CD4-positive, alpha-beta T cell treated with Interleukin-12 subunit alpha and Interleukin-12 subunit beta, for 1 hour (primary cell): ENCODE measurements at places on chromosomes 12 and 14.

DNA sequence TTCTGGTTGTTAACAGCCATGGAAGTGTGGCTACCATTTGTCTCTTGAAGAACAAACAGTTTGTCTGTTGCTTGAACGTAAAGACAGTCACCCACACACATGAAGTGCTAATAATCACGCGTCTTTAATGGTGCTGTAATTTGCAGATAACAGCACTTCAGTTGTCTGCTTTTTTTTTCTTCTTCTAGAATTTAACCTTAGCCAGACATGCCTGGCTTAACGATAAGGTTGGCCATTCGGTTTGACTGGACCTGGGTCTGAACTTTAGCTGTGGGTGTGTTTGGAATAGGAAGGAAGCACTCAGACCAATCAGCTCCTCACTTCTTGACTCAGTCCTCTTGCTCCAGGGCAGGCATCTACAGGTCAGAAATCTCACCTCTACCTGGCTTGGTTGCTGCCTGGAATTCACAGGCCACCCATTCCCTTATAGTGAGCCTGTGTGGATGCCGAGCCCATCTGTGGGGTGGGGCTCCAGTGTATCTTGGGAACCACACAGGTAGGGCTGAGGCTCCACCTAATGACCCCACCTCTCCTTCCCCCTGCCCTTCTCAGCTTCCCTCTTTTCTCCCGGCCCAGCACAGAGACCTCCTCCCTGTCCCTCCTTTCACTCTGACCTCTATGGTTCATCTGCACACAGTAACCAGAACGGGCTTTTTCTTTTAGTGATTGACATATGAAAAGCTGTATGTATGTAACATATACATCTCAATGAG, 246.4 kb upstream of the PWP1 start:
- DNase-seq = no peak

DNA sequence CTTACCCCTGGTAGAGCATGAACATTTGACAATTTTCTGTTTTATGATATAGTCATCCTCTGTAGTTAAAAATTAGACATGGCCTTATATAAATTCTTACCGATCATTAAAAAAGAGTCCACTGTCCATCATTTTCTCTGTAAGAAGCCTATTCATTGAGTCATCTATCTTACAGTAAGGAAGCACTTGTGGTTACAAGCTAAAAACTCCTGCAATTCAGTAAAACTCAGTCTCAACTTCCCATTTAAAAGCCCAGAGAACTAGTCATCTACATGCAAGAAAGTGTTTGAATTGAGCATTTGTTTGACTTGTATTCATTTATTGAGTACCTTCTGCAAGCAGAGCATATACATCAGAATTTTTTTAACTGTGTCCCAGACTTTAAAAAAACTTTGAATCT, 63.3 kb downstream of the GTF2A1 start:
- DNase-seq = no peak

- DNase-seq = no peak
Observed at GRCh38 chr12:124904306-124905098, 9.9 kb downstream of the UBC start.

DNA sequence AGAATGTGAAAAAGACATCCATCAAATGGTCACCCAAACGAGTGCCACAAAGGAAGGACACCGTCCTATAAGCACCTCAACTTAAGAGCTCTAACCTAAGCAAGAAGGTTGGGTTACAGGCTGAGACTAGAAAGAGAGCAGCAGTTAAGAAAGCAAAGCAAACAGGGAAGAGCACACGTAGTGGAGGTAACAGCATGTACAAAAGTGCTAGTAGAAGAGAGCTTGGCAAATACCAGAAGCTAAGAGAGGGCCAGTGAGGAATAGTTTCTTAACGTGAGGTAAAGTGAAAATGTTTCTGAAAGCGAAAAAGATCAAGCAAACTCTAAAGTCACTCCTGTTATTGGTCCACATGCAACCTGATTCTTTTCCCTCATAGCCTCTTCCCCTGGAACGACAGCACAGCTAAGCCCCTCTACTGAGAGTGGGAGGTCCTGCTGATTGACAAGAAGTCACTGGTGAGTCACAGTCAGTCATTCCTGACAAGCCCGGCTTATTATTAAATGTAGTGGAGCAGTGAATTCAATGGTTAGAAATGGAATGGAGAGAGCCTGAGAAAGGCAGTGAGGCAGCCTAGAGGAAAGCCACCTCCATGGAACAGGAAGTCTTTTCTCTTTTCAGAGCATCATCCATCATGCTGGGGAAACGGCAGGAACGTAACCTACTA, 204.4 kb downstream of the SLC25A21 start:
- no peak for DNase-seq

GRCh38 chr12:21453312-21453852, 15.9 kb downstream of the PYROXD1 start:
- DNase-seq = peak; percentile 47

GRCh38 chr12:91222746-91223145, 40.1 kb upstream of the DCN start:
- DNase-seq = no peak

- no peak for DNase-seq
Observed at GRCh38 chr12:10098791-10099190, at the start of gene CLEC1A. Gene CLEC1A (minus strand): TSS chr12:10098985. CDS start chr12:10098922, 63 bp downstream.

DNA sequence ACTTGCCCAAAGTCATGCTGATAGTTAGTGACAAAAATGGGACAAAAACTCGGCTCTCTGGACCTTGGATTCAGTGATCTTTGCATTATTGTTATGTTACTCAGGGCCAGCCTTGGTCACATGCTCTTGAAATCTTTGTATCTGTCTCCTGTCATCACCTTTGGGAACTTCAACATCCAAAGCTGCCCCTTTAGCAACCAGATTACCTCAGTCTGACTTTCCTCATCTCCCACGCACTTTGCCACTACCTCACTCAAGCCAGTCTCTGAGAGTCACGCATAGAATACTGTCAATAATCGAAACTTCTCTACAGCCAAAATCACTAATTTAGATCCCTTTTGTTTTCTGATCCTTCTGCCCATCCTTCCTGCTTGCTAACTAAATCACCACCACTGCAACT, 90.8 kb upstream of the DAAM1 start:
- DNase-seq = no peak

- no peak for DNase-seq
Observed at GRCh38 chr12:77189901-77190416, 124.6 kb upstream of the E2F7 start.

DNA sequence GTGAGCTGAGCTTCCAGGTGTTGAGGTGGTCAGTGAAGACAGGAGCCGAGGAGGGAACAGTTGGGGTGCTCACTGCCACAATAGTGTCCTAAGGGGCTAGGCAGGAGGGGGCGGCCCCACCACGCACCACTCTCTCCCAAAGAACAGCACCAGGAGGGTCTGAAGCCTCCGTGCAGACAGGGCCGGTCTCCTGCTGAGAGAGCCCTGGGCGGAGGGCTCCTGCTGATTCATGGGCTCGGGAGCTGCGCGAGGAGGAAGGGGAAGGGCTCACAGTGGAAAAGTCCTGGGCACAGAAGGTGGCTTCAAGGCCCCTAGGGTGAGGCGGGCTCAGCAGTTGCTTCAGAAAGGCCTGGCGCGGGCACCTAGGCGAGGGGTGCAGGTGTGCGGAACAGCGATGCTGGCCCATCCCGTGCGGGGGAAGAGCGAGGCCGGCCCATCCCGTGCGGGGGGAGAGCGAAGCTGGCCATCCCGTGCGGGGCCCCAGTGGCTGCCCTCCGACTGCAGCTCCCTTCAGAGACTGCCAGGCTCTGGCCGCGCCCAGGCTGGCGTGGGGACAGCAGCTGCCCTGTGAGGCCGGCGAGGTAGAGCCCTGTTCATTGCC, 176.7 kb downstream of the ADGRD1 start:
- no peak for DNase-seq
